Endothelial cell (in vitro differentiated cells): ENCODE measurements at places on chromosomes 6 and 20. TPM values are rescaled to one million over a fixed set of nuclear protein-coding genes. Genes with fewer than 3 reads are reported as not detected.

TRIM15 gene
- not detected for total RNA-seq

DNA sequence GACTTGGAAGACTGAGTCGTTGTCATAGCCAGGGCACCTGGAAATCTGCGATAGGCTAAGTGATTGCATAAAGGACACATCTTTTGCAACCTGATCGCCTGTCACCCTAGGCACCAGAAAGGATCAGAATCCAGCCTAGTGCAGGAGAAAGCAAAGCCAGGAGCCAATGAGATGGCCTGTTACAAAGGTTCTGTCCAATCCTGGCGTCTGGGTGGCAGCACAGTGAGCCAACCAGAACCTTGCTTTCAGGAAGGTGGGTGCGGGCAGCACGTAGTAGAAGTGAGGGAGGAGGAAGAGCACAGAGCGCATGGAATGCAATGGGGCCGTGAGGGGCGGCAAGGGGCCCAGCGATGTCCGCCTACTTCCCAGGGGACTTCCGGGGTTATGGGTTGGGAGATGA is 120.4 kb upstream of the GGTLC1 start:
- no peak for DNase-seq
- no peak overlapping the region for H3K4me3 ChIP-seq
- H3K4me1 ChIP-seq = no peaks in the 10 kb centered on the region
- no peak overlapping the region for H3K27ac ChIP-seq

TNXB gene
- 7.5 TPM for total RNA-seq

SYCP2 gene
- 2.1 TPM for total RNA-seq
